ENCODE measurements at places on chromosomes 1 and 21. TPM values are rescaled to one million over a fixed set of nuclear protein-coding genes. Genes with fewer than 3 reads are reported as not detected.

Gene KRTAP10-11
- not detected for total RNA-seq

GRCh38 chr1:30164693-30165092, 558.7 kb downstream of the MATN1 start:
- no peak for DNase-seq

DNA sequence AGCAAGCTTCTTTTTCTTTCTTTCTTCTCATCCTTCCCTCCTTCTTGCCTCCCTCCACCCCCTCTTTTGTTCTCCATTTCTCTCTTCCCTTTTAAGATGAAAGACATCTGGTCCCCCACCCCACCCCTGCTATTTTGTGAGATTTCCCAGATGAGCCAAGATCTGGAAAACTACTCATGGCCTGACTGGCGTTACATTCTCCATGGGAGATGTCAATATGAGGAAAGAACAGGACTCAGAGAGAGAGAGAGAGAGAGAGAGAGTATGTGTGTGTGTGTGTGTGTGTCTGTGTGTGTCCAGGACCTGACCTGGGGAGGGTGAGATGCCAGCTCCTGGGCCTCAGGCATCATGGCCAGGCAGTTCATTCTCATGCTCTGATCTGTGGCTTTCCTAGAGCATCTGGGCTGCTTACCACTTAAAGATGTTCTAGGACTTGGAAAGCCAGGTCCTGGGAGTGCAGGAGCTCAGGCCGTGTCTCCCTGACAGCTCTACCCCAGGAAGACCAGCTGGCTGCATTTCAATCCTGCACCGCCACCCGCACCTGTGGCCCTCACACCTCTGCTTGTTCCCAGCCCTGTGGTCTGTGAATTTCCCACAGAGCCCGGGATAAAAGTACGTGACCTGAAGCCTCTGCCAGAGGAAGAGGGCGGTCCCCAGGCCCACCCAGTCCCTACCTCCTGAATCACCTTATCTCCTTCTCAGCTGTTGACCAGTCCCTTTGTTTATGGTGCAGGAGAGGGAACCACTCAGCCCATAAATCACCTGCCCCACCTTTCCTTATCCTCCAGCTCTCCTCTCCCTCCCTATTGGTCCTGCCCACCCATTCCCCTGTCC, 3.2 kb upstream of the BEST4 start:
- no peak for DNase-seq

- DNase-seq = no peak
Observed at GRCh38 chr1:167650269-167651160, 20.5 kb downstream of the RCSD1 start.

Gene RAB3B
- 14.8 TPM for total RNA-seq

Gene ZRANB2
- 43.2 TPM for total RNA-seq

DNA sequence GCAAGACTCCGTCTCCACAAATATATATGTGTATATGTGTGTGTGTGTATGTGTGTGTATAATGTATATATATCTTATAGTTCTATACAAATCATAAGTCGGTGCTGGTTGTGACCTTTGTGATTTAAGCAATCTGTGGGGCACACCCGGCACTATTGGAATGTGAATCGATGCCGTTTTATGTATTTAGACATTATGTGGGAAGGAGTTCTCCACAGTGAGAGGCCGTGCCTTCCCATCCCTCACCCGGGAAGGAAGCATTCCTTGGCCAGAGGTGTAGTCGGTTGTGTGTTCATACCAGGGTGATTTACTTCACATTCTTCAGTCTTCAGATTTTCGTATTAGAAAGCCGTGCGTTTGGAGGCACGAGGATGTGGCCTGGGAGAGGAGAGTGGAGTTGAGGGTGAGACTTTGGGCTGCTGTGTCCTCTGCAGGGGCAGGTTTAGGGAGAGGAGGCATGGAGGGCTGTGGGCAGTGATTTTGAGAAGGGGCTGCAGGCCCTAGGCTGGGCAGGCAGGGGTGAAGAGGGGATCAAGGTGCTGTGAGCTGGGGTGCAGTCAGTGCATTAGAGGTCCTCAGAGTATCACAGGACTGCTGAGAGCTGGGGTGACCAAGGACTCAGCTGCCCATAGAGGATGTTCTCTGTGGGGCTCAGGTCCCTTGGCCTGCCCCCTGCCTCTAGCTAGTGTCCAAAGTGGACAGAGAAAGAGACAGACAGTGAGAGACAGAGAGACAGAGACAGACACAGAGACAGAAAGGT, 57.7 kb downstream of the TRIM11 start:
- no peak for DNase-seq

DNA sequence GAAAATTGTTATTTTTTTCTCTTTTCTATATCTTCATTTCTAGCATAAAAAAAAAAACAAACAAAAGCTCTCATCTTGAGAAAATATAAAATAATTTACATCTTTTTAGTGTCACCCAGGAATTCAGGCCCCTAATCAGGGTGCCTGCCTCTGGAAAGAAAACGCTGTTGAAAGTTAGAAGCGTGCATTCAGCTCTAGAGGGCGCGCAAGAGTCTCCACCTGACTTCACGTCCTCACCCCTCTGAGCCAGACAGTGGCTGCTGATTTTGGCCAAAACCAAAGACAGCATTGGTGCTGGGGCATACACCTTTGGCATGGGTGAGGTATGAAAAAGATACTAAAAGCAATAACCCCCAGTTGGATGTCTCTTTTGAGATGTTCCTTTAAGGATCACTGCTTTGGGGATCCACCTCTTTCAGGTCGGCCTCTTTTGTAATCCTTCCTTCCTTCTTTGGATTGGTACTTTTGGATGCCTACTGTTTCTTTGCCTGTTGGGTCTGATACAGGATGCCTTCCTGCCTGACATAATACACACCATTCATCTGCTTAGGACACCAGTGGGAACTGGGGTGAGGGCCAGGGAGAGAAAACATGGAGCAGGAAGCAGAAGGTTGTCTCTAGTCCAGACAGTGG, 77.6 kb upstream of the CHRM3 start:
- DNase-seq = no peak

GRCh38 chr1:153646672-153647345, 11.7 kb upstream of the SNAPIN start:
- DNase-seq = no peak

Gene RGS8
- total RNA-seq = not detected
